ENCODE measurements at places on chromosomes 16 and 17. TPM values are rescaled to one million over a fixed set of nuclear protein-coding genes. Genes with fewer than 3 reads are reported as not detected.

PGP gene
- total RNA-seq, result 9.0 TPM

NHERF1 gene
- 6.9 TPM for total RNA-seq

ABCA9 gene
- total RNA-seq, result 74.5 TPM

KRT222 gene
- 4.7 TPM for total RNA-seq

CDT1 gene
- total RNA-seq, result not detected

DBF4B gene
- total RNA-seq, result 4.6 TPM

ODF4 gene
- not detected for total RNA-seq

TBC1D3C gene
- not detected for total RNA-seq

MAF gene
- total RNA-seq, result 46.3 TPM

NXPH3 gene
- 20.2 TPM for total RNA-seq

HOXB8 gene
- not detected for total RNA-seq

SCGB1C2 gene
- not detected for total RNA-seq

CFAP97D1 gene
- total RNA-seq, result not detected

CDR2L gene
- total RNA-seq, result 10.0 TPM

TBX4 gene
- total RNA-seq, result not detected

CASKIN1 gene
- 0.36 TPM for total RNA-seq

PDILT gene
- not detected for total RNA-seq

ENPP7 gene
- not detected for total RNA-seq

GFER gene
- 23.8 TPM for total RNA-seq

KRT12 gene
- not detected for total RNA-seq

C16orf46 gene
- total RNA-seq, result 1.1 TPM

FBXL19 gene
- 10.3 TPM for total RNA-seq

GNGT2 gene
- total RNA-seq, result 3.9 TPM

ASGR2 gene
- total RNA-seq, result not detected

SLC6A2 gene
- not detected for total RNA-seq

CES1 gene
- total RNA-seq, result 51.5 TPM

MT1G gene
- total RNA-seq, result 4.3 TPM

PDE6G gene
- total RNA-seq, result not detected

TBKBP1 gene
- 7.8 TPM for total RNA-seq

KRTAP4-6 gene
- not detected for total RNA-seq

CCL5 gene
- 2.4 TPM for total RNA-seq

CDYL2 gene
- total RNA-seq, result 3.6 TPM

RHBDL3 gene
- 0.36 TPM for total RNA-seq

SSTR5 gene
- not detected for total RNA-seq

UBE2Z gene
- 50.4 TPM for total RNA-seq

KAT7 gene
- total RNA-seq, result 31.9 TPM

SRL gene
- total RNA-seq, result 0.71 TPM

HBM gene
- not detected for total RNA-seq

ACAP1 gene
- total RNA-seq, result 3.9 TPM

SHISA6 gene
- 0.41 TPM for total RNA-seq

TBC1D3L gene
- 10.4 TPM for total RNA-seq

GNG13 gene
- total RNA-seq, result not detected

P2RX1 gene
- 4.6 TPM for total RNA-seq

NXN gene
- total RNA-seq, result 75.9 TPM

SULT1A2 gene
- total RNA-seq, result not detected

KRTAP16-1 gene
- total RNA-seq, result not detected

TRPV3 gene
- total RNA-seq, result 3.3 TPM

DOC2B gene
- total RNA-seq, result 8.9 TPM

CBFA2T3 gene
- total RNA-seq, result 0.95 TPM

LGALS9B gene
- total RNA-seq, result not detected

IGSF6 gene
- total RNA-seq, result 0.83 TPM

All from sigmoid colon (tissue), 7 donors.